Adrenal gland (tissue), 19 donors: ENCODE measurements at places on chromosomes 2 and 18. TPM values are rescaled to one million over a fixed set of nuclear protein-coding genes. Genes with fewer than 3 reads are reported as not detected.

- no peaks in the 10 kb centered on the region for H3K36me3 ChIP-seq
- H3K27ac ChIP-seq: no peak overlapping the region
- no peaks in the 10 kb centered on the region for H3K27me3 ChIP-seq
- no peak for DNase-seq
- no peak overlapping the region for H3K4me3 ChIP-seq
Observed at GRCh38 chr18:25686960-25687500, 335.1 kb upstream of the ZNF521 start.

- no peaks in the 10 kb centered on the region for H3K27me3 ChIP-seq
- DNase-seq: no peak
- H3K4me3 ChIP-seq: no peak overlapping the region
- H3K36me3 ChIP-seq: no peaks in the 10 kb centered on the region
Observed at GRCh38 chr2:206982360-206982955, 43.1 kb downstream of the CPO start.

- no peak for DNase-seq
- H3K27me3 ChIP-seq: no peaks in the 10 kb centered on the region
- no peak overlapping the region for H3K4me3 ChIP-seq
- no peak overlapping the region for H3K27ac ChIP-seq
- H3K4me1 ChIP-seq: no peaks in the 10 kb centered on the region
- H3K36me3 ChIP-seq: no peaks in the 10 kb centered on the region
Observed at GRCh38 chr2:28670856-28671255, 80.8 kb upstream of the PPP1CB start.

DNA sequence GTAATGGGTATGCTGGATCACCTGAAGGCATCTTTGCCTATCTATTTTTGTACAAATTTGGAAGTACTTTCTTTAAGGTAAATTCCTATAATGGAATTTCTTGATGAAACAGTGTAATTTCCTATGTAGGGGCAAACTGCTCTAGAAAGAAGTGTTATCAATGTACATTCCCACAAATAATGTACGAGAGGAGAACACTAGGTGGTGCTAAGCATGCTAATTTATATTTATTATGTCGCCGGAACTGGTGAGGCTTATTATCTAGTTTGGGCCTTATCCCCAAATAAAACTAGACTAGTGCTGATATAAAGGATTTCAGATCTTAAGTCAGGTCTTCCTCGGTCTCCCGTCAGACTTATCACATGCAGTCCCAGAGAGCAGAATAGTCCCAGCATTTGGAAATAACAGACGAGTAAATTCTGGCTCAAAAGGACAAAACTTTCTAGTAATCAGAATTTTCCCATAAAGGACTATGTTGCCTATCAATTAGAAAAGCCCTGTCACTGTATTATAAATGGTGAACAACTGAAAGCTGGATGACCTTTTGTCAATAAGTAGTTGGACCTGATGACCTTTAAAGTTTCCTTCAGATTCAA, 86.9 kb upstream of the RBBP8 start:
- no peaks in the 10 kb centered on the region for H3K4me1 ChIP-seq
- no peaks in the 10 kb centered on the region for H3K27me3 ChIP-seq
- DNase-seq: no peak
- no peak overlapping the region for H3K27ac ChIP-seq
- no peak overlapping the region for H3K4me3 ChIP-seq
- no peaks in the 10 kb centered on the region for H3K36me3 ChIP-seq

GRCh38 chr2:216017365-216017764, 4.0 kb upstream of the MREG start:
- DNase-seq: peak; percentile 34
- no peak overlapping the region for H3K4me3 ChIP-seq
- no peaks in the 10 kb centered on the region for H3K27me3 ChIP-seq
- H3K36me3 ChIP-seq: no peaks in the 10 kb centered on the region
- H3K27ac ChIP-seq: no peak overlapping the region

- no peak overlapping the region for H3K4me3 ChIP-seq
- H3K27ac ChIP-seq: no peak overlapping the region
- H3K27me3 ChIP-seq: no peaks in the 10 kb centered on the region
- H3K4me1 ChIP-seq: no peaks in the 10 kb centered on the region
Observed at GRCh38 chr18:68735483-68736343, 20.8 kb upstream of the TMX3 start.

DNA sequence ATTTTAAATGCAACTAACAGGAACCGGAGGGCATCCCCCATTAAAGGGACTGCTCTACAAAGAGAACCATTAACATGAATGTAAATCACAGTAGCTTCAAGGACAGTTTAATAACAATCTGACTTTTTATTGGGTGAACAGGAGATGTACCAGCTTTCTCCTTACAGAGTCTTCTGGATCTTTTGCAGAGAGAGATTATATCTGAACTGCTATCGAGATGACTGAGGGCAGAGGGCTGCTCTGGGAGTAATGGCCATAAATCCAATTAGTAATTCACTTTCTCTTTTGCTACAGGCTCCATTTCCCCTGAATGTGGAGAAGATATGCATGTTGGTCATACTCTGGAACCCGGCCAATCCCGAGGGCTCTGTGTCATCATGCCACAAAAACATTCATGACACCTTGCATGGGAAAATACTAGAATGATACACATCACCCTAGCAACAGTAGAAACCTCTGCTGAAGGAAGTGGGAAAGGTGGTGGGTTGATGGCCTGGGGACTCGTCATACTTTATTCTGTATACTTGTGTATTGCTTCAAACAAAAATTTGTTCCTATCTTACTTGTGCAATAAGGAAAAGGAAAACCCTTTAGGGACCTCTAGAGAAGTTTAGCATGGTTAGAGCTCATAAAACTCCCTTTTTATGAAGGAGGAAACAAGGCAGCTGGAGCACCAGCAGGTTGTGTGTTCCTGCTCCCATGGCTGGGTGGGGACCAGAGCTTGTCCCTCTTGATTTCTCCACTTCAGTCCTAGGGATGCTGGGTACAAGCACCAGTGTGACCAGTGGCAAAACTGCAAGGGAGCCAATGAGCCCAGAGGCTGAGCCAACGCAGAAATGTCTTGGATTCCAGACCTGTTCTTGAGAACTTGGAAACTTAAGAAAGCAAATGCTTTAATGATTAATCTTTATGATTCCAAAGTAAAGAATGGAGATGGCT, 26.0 kb downstream of the CTAGE1 start:
- DNase-seq: peak; percentile 77
- H3K27me3 ChIP-seq: no peaks in the 10 kb centered on the region
- no peaks in the 10 kb centered on the region for H3K4me1 ChIP-seq

GRCh38 chr2:106970471-106971261, 84.7 kb upstream of the ST6GAL2 start:
- H3K27me3 ChIP-seq: no peaks in the 10 kb centered on the region
- no peaks in the 10 kb centered on the region for H3K4me1 ChIP-seq
- no peaks in the 10 kb centered on the region for H3K36me3 ChIP-seq
- H3K27ac ChIP-seq: no peak overlapping the region
- DNase-seq: no peak

DNA sequence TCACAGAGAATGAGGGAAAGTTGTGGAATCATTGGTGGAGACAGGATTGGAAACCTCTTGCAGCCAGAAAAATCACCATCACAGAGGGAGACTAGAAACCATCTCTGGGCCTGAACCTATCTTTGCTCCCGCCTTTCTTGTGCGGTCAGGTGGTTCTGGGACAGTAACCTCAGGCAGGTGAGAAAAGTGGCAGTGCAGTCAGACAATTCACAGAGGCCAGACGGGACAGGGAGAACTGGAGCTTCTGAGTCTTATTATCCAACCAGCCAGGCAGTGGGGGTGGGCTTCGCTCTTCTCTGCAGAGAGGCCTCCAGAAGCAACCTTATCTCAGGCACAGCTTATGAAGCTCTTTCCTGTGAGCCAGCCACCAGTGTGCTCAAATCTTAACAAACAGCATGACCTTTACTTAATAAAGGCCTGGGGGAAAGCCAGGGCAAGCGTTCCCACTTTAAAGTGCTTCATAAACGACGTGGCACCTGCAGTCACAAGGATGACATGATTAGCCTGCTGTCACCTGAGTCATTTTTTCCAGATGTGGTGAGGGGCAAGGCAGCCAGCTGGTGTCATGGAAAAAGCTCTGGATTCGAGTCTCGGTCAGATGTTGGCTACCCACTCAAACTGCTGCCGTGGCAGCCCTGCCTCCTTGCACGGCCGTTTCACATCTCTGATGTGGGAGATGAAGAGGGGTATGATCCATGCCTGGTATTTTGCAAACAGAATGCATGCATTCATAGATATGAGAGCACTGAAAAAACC, 109.7 kb downstream of the B3GNT2 start:
- H3K27me3 ChIP-seq: no peaks in the 10 kb centered on the region
- DNase-seq: no peak
- H3K27ac ChIP-seq: no peak overlapping the region

DNA sequence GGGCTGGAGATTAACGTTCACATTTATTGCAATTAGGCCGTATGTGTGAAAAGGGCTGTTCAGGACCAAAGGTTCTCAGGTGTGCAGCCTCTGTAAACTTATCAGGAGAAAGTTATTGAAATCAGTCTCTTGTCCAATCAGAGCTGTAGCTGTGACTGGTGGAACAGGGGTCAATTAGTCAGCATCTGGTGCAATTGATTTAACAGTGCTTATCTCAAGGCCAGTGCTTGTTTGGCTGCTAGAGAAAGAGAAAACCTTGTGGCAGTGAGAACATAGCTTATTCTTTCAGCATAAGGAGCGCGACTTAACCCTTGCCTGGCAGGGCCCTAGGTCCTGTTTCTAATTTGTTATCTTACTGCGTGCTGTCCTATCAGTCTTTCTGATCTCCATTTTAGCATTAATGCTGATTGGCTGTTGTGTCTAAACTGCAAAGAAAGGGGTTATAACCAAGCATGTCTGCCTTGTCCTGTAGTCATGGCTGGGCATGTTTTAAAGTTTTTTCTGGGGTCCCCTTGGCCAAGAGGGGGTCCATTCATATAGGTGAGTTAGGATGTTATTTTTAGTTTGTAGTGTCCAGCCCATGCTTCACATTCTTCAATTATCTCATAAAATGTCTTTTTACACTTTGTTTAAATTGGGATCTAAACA, 66.4 kb downstream of the CYB5A start:
- H3K27ac ChIP-seq: no peak overlapping the region
- no peak overlapping the region for H3K4me3 ChIP-seq
- no peaks in the 10 kb centered on the region for H3K27me3 ChIP-seq
- peak; percentile 39 for DNase-seq
- H3K4me1 ChIP-seq: peaks cover 12% of the 10 kb centered on the region
- H3K36me3 ChIP-seq: no peaks in the 10 kb centered on the region

DNA sequence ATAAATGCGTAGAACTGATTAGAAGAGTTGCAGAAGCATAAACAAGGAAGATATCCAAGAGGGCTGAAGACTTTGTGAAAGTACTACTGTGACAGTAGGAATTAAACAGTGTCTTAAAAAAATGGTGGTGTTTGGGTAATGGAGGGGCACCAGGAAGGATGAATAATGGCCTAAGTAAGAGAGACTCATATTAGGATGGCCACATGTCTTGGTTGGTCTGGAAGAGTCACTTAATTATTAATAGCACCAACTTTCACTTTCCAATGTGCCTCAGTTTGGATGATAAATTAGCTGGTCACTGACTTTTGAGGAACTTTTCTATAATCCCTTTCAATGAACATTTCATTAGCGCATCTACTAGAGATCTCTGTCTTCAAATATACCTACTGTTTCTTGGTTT, 372.2 kb downstream of the NYAP2 start:
- H3K4me3 ChIP-seq: no peak overlapping the region
- H3K4me1 ChIP-seq: no peaks in the 10 kb centered on the region
- DNase-seq: no peak
- no peak overlapping the region for H3K27ac ChIP-seq

GRCh38 chr2:119706221-119706620, 27.2 kb downstream of the TMEM177 start:
- DNase-seq: no peak
- no peak overlapping the region for H3K4me3 ChIP-seq
- H3K4me1 ChIP-seq: no peaks in the 10 kb centered on the region
- H3K36me3 ChIP-seq: no peaks in the 10 kb centered on the region

- H3K4me3 ChIP-seq: no peak overlapping the region
- no peak overlapping the region for H3K27ac ChIP-seq
- no peaks in the 10 kb centered on the region for H3K27me3 ChIP-seq
- H3K36me3 ChIP-seq: no peaks in the 10 kb centered on the region
Observed at GRCh38 chr2:138846216-138846821, 66.1 kb upstream of the NXPH2 start.

DNA sequence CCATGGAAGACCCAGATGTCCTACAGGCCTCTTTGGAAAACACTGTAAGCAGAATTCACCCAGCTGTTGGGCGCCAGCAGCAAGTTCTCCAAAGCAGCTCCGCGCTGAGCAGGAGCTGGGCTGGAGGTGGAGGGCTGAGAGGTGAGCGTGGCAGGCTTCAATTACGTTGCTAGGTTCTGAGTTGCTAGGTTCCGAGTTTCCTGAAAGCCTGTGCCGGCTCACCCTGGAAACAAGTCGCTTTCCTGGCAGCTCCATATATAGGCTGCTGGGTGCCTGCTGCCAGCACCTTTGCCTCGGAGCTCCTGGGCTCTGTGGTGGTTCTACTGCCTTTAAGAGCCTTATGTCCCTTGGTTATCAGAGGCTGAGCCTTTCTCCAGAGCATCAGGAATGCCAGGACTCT, 14.4 kb upstream of the EGR4 start:
- no peak for DNase-seq
- H3K27me3 ChIP-seq: no peaks in the 10 kb centered on the region
- no peaks in the 10 kb centered on the region for H3K4me1 ChIP-seq
- no peaks in the 10 kb centered on the region for H3K36me3 ChIP-seq
- H3K27ac ChIP-seq: no peak overlapping the region

GRCh38 chr18:69996951-69997798, 49.5 kb upstream of the CD226 start:
- H3K27me3 ChIP-seq: no peaks in the 10 kb centered on the region
- DNase-seq: no peak
- no peaks in the 10 kb centered on the region for H3K36me3 ChIP-seq
- no peak overlapping the region for H3K27ac ChIP-seq

GRCh38 chr2:23584054-23584745, 199.2 kb downstream of the KLHL29 start:
- no peaks in the 10 kb centered on the region for H3K36me3 ChIP-seq
- no peak overlapping the region for H3K27ac ChIP-seq
- no peak for DNase-seq
- H3K27me3 ChIP-seq: no peaks in the 10 kb centered on the region
- peaks cover 23% of the 10 kb centered on the region for H3K4me1 ChIP-seq
- H3K4me3 ChIP-seq: no peak overlapping the region

GRCh38 chr2:28322981-28323396, 69.7 kb upstream of the FOSL2 start:
- no peak overlapping the region for H3K4me3 ChIP-seq
- peaks cover 6% of the 10 kb centered on the region for H3K36me3 ChIP-seq
- peaks cover 10% of the 10 kb centered on the region for H3K4me1 ChIP-seq
- no peak for DNase-seq

- H3K27ac ChIP-seq: no peak overlapping the region
- H3K4me3 ChIP-seq: no peak overlapping the region
- no peaks in the 10 kb centered on the region for H3K27me3 ChIP-seq
- H3K4me1 ChIP-seq: no peaks in the 10 kb centered on the region
Observed at GRCh38 chr2:217261452-217261851, 401.6 kb upstream of the TNP1 start.

- DNase-seq: no peak
- no peaks in the 10 kb centered on the region for H3K36me3 ChIP-seq
- no peaks in the 10 kb centered on the region for H3K27me3 ChIP-seq
- no peak overlapping the region for H3K27ac ChIP-seq
Observed at GRCh38 chr2:190867212-190867611, 13.4 kb upstream of the GLS start.

RAB6C gene
- 0.28 TPM for total RNA-seq

HNMT gene
- total RNA-seq: 12.8 TPM

MRPS5 gene
- total RNA-seq: 45.8 TPM

PIGN gene
- total RNA-seq: 27.3 TPM

SMC6 gene
- 9.4 TPM for total RNA-seq

SCYGR4 gene
- not detected for total RNA-seq
